ENCODE measurements at places on chromosomes 11 and 22.

- no peak for DNase-seq
These were observed 1180.8 kb downstream of the JRKL start for GRCh38 chr11:97570636-97571035.

DNA sequence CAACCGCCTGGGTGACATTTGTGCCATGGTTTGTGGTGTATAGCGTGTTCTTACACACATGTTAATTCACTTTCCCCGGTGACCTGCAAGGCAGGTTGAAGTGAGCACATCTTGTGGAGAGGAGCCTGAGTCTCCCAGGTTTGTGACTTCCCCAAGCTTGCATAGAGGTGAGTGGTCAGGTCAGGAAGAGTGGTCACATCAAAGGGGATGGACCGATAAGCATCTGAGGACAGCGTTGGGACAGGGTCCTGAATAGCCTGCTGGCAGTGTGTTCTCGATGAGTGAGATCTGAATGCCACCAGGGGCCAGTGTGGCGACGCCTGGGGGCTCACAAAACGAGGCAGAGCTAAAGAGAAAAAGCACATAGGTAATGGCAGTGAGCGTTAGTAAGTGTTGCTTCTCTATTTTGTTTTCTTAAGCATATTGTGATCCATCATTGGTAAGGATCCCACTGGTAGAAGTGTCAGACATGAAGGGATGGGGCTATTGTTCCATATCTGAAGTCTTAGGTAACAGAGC lies 154.6 kb downstream of the GRIK4 start:
- no peak for DNase-seq

GRCh38 chr22:40519284-40519947 lies 117.1 kb downstream of the MRTFA start:
- DNase-seq, result no peak

DNA sequence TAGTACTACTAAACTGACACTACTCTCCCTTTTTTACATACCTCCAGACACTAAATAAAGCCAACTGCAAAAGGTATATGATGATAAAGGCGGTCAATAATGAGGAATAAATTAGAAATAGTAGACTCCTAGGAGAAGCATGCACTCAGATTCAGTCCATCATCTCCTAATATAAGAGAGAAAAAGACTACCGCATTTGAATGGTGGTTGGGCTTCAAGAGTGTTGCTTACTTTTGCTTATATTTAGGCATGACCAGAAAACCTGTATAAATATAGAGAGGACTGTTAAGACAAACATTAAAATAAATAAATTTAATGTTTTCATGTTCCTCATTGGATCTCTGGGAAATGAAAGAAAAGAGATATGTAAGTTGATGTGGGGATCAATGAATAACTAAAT lies 1137.0 kb downstream of the FAM181B start:
- no peak for DNase-seq

- DNase-seq, result no peak
These were observed 3.7 kb downstream of the CST6 start for GRCh38 chr11:66015454-66015881.

All from stimulated activated CD4-positive, alpha-beta T cell treated with anti-CD3 and anti-CD28 coated beads, Interleukin-1b, Interleukin-23, amount 100 ng/mL, for 1 hour (primary cell).